Central memory CD8-positive, alpha-beta T cell (primary cell): ENCODE measurements at places on chromosomes 2 and 18.

GRCh38 chr18:49544362-49544761, 17.5 kb upstream of the LIPG start:
- no peak for DNase-seq
- no peak overlapping the region for H3K4me3 ChIP-seq
- no peak overlapping the region for H3K27ac ChIP-seq
- no peaks in the 10 kb centered on the region for H3K4me1 ChIP-seq
- peaks cover 9% of the 10 kb centered on the region for H3K27me3 ChIP-seq
- no peaks in the 10 kb centered on the region for H3K36me3 ChIP-seq

DNA sequence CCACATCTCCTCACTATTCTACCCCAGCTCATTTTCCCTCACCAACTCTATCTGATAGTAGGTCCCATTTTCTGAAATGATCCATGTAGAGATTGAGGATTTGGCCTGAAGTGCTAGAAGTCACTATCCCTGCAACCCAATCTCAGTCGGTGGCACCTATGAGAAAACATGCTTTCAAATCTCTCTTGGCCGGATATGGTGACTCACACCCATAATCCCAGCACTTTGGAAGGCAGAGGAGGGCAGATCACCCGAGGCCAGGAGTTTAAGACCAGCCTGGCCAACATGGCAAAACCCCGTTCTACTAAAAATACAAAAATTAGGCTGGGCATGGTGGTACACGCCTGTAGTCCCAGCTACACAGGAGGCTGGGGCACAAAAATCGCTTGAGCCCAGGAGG, 19.1 kb upstream of the MARCHF4 start:
- peaks cover 16% of the 10 kb centered on the region for H3K4me1 ChIP-seq
- H3K4me3 ChIP-seq: no peak overlapping the region
- no peaks in the 10 kb centered on the region for H3K27me3 ChIP-seq
- H3K36me3 ChIP-seq: no peaks in the 10 kb centered on the region
- DNase-seq: no peak
- no peak overlapping the region for H3K27ac ChIP-seq

- H3K27ac ChIP-seq: no peak overlapping the region
- H3K36me3 ChIP-seq: no peaks in the 10 kb centered on the region
- no peaks in the 10 kb centered on the region for H3K4me1 ChIP-seq
- no peak overlapping the region for H3K4me3 ChIP-seq
- H3K27me3 ChIP-seq: no peaks in the 10 kb centered on the region
Measured at GRCh38 chr18:38868757-38869156, 1303.2 kb upstream of the CELF4 start.

- no peaks in the 10 kb centered on the region for H3K36me3 ChIP-seq
- no peak for DNase-seq
- H3K27me3 ChIP-seq: peaks cover 30% of the 10 kb centered on the region
- H3K27ac ChIP-seq: no peak overlapping the region
Measured at GRCh38 chr2:152580714-152581113, 136.5 kb downstream of the PRPF40A start.

DNA sequence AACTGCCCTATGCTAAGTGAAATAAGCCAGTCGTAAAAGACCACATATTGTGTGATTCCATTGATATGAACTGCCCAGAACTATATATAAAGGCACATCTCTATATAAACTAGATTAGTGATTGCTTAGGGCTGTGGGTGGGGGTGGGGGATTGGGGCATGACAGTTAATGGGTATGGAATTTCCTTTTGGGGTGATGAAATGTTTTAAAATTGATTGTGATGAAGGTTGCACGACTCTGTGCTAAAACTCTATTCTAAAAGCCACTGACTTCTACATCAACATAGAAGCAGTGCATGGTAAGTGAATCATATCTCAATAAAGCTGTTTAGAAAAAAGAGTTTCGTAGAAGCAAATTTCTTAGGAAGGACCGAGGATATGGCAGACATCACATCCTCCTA, 53.0 kb downstream of the CDCA7 start:
- H3K27me3 ChIP-seq: peaks cover 45% of the 10 kb centered on the region
- H3K4me1 ChIP-seq: peaks cover under 1% of the 10 kb centered on the region
- no peak overlapping the region for H3K4me3 ChIP-seq
- no peak overlapping the region for H3K27ac ChIP-seq
- DNase-seq: no peak

- H3K27me3 ChIP-seq: no peaks in the 10 kb centered on the region
- H3K36me3 ChIP-seq: peaks cover 2% of the 10 kb centered on the region
- peaks cover 16% of the 10 kb centered on the region for H3K4me1 ChIP-seq
Measured at GRCh38 chr2:235636546-235636945, 142.7 kb downstream of the AGAP1 start.

GRCh38 chr2:59295524-59296162, 1054.5 kb upstream of the FANCL start:
- no peak for DNase-seq
- no peaks in the 10 kb centered on the region for H3K36me3 ChIP-seq
- H3K27ac ChIP-seq: no peak overlapping the region
